ENCODE measurements at places on chromosomes 5 and 9.
A peak's percentile ranks its signal among the peaks of the same experiment; 100 is the strongest.

- DNase-seq, result no peak
These were observed 7.7 kb downstream of the MACROH2A1 start for GRCh38 chr5:135391116-135391868.

GRCh38 chr5:175854231-175855040 is 16.9 kb upstream of the CPLX2 start:
- no peak for DNase-seq

DNA sequence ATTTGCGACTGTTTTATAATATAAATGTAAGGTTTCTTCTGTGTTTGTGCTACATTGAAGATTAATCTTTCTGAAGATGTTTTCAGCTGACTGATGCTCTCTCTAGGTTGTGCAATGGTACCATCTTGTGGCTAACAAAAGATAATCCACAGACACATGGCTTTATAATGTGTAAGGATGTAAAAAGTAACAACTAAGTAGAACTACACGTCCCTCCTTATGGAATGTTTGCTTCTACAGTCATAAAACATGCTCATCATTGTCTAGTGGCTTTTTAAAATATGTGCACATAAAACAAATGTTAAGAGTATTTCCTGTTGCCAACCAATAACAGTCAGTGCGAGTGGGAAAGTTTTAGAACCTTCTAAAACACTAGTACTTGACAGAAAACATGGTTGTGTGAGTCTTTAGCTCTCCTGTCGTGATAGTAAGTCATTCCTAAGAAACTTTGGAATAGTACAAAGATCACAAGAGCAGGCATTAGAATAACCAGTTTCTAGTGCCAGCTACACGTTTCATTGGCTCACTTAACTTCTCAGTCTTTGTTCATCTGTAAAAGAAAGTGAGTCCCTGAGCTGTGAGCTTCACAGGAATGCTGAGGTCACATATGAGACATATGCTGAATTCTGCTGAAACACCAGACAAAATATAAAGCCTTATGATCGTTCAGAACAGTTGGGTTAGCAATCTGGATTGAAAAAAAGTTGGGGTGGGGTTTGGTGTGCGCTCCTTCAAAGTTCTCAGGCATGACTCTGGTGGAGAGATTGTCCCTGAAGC is 75.7 kb upstream of the GLIS3 start:
- peak; percentile 26 for DNase-seq

DNA sequence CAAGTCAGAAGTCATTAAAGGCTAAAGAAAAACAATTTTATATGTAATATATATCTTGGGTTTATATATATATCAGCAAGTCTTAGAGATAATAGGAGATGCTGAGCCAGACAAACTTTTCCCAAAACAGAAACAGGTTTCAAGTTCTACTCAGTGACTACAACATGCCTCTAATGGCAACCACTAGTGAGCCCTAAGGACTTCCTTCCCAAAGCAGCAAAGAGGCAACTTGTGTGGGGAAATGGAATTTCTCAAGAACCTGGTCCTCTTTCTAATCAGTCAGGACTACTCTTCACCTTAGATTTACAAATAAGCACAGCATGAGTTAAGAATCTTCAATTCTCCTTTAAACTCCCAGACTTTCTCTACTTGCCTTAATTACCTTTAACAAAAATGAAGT is 17.6 kb downstream of the RNF38 start:
- no peak for DNase-seq

- DNase-seq, result no peak
These were observed 187.0 kb upstream of the TRPM3 start for GRCh38 chr9:71308454-71308853.

- DNase-seq, result no peak
These were observed 204.8 kb downstream of the MEF2C start for GRCh38 chr5:88677943-88678769.

All from naive thymus-derived CD8-positive, alpha-beta T cell (primary cell).